Osteocyte (in vitro differentiated cells): ENCODE measurements at places on chromosomes 11 and 22. TPM values are rescaled to one million over a fixed set of nuclear protein-coding genes. Genes with fewer than 3 reads are reported as not detected.

MMP3 gene
- not detected in 2 replicates for total RNA-seq

INS gene
- not detected in 2 replicates for total RNA-seq

ADM2 gene
- 20.6 and 21.1 TPM in 2 replicates for total RNA-seq

- no peak for DNase-seq
These were observed 33.6 kb upstream of the FNBP4 start for GRCh38 chr11:47800759-47801158.

DNA sequence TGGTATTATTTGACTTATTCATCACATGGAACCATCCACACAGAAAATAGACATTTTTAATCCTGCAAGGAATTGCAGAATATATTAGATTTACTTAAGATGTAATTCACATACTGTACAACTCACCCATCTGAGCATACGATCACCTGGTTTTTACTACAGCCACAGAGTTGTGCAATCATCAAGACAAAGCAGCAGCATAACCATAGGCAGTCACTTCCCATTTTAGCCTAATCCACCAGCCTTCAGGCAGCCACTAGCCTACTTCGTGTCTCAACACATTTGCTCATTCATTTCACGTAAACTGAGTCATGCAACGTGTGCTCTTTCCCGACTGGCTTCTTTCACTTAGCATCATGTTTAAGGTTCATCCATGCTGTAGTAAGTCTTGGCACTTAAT lies 23.0 kb downstream of the PIWIL3 start:
- no peak for DNase-seq

DNA sequence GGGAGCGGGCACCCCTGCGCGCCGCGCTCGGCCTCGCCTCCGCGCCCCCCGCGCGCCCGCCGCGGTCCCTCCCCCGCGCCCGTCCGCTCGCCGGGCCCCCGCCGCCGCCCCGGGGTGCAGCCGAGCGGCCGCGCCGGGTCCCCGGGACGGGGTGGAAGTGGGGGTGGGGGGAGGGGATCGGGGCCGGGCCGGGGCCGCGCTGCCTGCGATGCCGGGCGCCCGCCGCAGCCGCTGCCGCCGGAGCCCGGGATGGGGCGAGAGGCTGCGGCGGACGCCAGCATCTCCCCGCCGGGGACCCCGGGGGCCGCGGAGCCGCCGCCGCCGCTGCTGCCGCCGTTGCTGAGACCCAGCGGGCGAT lies 365 bp downstream of the MGAT3 start:
- DNase-seq, result no peak

DNA sequence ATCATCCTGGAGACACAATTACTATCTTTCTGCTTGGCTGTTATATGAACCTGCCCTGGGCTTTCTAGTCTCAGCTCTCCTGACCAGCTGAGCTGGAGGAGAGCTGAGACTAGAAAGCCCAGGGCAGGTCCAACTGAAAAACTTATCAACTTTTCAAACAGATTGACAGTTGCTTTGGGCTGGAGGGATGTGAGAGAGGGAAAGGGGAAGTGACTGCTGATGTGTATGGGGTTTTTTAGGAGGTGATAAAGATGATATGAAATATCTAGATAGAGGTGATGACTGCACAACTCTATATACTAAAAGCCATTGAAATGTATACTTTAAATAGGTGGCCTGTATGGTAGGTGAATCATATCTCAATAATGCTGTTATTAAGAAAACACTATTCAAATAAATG lies 60.2 kb upstream of the CHRM4 start:
- DNase-seq, result no peak

- no peak for DNase-seq
These were observed 197.0 kb downstream of the PGR start for GRCh38 chr11:100932474-100933100.

GRCh38 chr11:42036201-42036600 lies 576.7 kb upstream of the LRRC4C start:
- DNase-seq, result no peak

- DNase-seq, result no peak
These were observed 310.2 kb downstream of the DLG2 start for GRCh38 chr11:85316967-85317366.

DNA sequence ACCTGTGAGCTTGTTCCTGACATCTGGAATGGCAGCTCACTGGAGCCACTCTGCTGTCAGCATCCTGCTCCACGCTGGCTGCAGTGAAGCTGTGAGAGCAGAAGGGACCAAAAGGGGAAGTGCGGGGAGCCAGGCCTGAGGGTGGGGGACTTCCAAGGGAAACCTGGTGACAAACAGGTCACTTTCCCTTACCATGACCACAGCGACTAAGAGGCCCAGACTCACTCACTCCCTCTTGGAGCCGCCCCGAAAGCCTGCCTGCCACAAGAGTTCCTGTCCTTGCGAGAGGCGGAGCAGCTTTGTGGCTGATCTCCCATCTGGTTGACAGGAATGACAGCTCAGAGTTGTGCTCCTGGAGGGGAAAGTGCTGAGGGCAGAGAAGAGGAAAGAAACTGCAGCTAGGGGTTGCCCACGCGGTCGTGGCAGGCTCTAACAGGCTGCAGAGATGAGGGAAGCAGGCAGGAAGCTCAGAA lies 183.8 kb upstream of the NTM start:
- no peak for DNase-seq

DNA sequence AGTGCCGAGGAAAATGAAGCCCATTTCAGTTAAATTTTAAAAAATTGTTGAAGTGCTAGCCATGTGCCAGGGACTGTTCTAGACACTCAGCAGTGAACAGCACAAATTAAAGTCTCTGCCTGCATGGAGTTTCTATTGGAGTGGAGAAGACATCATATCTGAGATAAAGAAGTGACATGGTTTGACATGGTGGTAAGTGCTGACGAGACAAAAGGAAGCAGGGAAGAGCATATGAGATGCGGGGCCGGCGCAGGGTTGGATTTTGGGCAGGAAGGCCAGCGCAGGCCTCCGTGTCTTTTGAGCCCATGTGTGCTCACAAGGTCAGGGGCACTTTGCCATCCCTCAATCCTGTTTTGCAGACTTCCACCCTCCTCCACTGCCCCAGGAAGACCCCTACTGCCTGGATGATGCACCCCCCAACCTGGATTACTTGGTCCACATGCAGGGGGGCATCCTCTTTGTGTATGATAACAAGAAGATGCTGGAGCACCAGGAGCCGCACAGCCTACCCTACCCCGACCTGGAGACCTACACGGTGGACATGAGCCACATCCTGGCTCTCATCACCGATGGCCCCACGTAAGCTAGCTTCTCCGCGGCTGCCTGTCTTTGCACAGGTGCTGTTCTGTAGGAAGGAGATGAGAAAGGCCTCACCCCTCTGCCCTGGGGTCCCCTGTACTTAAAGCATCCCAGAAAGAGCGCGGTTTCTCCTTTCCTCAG lies 29.6 kb downstream of the AMPD3 start:
- no peak for DNase-seq

DNA sequence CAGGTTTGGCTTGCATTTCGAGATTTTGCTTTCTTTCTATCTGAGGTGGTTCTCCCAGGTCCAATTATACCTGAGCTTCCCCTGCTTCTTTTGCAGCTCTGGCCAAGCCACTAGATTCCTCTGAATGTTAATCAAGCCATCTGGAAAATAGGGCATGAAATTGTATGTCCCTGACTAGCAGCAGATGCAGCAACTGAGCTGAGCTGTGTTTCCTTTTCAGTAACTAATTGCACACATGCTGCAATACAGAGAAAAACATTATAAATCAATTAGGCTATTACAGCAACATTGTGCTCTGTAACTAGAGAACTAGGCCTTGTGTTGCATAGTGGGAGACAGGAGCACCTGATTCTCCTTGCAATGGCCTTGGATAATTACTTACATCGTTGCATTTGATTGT lies 408.3 kb downstream of the ETS1 start:
- DNase-seq, result no peak

DNA sequence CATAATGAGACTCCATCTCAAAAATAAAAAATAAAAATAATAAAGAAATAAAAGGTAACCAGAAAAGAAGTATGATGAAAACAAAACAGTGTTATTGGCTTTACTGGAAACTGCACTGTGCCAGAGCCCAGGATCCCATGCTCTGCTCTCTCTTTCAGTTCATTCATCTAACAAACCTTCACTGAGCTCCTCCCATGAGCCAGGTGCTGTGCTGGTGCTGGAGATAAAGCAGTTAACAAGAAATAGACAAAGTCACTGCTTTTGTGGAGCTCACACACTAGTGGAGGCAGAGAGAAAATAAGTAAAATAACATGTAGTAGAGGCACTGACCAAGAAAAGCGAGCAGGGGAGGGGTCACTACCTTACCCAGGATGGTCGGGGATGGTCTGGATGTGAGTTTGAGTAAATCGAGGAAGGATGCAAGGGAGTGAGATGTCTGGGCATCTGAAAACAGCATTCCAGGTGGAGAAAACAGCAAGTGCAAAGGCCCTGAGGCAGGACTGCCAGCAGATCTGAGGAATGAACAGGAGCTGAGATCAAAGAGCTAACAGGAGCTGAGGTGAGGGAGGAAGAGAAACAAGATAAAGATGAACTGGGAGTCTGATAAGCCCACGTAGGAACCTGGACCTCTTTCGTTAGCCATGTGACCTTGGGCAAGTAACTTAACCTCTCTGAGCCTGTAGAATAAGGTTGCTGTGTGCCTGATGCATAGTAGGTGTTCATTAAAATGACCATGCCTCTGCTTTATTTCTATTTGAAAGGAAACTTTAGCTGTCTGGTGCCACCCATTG lies 31.3 kb upstream of the CD82 start:
- no peak for DNase-seq

GRCh38 chr22:42948294-42948693 lies 66.7 kb downstream of the PACSIN2 start:
- DNase-seq, result no peak
